Stimulated activated CD8-positive, alpha-beta memory T cell treated with anti-CD3 and anti-CD28 coated beads, Interleukin-7, amount 100 ng/mL, for 1 hour (primary cell): ENCODE measurements at places on chromosomes 6 and 20.

GRCh38 chr6:48200869-48201390 lies 89.9 kb upstream of the PTCHD4 start:
- DNase-seq, result no peak

DNA sequence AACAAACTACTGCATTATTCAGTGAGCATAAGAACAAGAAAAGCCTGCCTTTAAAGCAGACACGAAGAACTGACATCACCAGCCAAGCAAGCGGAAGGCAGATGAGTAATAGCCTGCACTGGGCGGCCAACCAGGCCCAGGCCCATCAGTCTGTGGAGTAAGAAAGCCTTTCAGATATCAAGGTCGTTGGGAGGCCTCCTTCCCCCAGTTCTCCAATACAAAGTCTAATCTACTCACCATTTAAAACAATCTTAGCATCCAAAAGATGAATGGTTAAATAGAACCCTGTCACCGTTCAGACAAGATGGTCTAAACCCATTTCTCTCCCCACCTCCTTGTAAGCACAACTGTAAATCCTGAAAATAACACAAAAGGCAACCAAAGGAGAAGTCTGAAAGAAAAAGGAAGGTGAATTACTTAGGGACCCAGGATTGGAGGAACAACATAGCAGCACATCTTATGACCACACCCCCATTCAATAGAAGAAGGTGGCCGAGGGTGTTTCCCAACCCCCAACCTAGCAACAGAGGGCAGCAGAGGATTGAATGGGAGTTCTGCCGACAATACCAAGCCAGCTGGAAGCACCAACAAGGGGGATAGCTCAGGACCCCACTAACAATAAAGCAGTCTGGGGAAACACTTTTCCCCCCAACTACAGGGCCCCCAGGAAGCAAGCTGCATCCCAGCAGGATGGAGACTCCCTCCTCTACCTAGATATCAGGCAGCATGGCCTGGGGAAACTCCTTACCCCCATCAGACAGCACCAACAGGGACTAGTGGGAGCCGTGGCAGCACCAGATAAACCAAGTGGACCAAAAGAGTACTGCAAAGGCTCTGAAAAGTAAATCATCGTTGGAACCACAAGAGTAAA lies 67.9 kb downstream of the ZHX3 start:
- no peak for DNase-seq

GRCh38 chr6:100283285-100283684 lies 181.4 kb downstream of the SIM1 start:
- no peak for DNase-seq

GRCh38 chr6:83914953-83915352 lies 55.5 kb downstream of the CYB5R4 start:
- no peak for DNase-seq

DNA sequence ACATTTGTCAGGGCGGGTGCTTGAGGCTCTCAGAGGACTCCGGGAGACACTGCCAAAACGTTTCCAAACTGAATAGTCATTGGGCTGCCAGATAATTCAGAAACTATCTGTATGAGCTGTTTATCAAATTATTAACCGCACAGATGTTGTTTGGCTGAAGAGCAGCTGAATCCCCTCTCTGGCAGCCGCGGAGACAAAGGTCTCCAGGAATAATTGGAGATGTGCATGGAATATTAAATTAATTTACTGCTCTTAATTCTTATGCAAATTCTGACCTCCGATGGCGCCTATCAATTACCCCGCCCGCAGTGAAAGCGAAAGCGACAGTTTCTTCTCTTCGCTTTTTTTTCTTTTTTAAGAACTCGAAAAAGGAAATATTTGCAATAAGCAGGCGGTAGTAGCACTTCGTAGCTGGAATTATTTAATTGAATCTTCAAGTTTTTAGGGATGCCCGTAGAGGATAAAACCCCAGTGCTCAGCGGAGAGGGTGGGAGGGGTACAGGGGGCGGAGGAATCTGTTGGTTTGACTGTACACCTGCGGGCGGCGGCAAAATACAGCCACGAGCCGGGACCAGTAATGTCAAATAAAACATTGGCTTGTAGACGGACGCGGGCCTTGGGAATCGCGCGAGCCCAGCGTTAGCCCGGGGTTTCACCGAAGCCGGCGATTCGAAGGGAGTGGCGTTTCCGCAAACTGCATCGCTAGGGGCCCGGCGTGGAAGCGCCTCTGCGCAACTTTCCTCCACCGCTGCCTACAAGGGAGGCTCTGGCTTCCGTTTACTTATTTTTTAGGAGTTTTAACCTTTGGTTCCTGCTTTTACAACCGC lies 6.2 kb downstream of the LINC00237 start:
- DNase-seq, result no peak

DNA sequence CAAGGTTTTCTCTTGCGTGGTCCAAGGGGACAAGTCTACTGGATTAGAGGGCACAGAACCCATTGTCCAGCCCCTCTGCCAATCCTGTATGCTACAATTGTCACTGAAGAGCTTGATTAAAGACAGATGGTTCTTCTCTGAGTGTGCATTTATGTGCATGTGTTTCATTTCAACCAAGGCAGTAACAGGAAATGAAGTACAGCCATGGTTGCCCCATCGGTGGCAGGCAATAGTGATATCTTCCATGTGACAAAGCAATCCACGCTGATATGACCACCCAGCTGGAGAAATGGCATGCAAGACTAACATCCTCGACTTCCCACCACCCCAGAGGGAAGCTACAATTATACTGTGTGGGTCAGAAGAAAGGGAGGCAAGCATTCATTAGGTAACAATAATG lies 85.5 kb downstream of the UNC5CL start:
- DNase-seq, result no peak

- DNase-seq, result no peak
Measured at GRCh38 chr6:138769102-138769676, 4.4 kb upstream of the CCDC28A start.

- DNase-seq, result no peak
Measured at GRCh38 chr6:25370178-25371036, 91.2 kb downstream of the CARMIL1 start.

DNA sequence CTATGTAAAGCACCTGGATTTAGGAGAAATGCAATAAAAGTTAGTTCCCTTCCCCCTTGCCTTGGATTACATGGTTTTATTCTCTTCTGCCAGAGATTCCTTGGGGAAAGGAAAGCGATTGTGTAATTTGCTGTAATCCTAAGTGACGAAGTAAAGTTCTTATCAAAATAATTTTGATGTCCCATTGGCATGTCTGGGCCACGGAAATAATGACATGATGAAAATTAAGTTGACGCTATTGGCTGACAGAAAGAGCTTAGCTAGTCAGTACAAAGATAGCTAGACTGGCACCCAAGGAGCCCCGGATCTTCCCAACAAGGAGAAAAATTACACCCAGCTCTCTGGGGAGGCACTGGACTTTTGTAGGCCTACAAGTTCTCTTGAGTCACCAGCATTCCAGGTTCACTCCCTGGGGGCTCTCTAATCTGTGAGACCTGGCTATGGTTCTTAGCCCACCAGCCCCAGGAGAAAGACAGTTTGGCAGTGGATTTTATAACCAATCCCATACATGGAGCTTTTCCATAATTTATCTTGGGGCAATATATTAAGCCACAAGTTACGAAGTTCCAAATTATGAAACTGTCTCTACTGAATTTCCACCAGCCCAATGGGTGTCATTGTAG lies 59.9 kb downstream of the FOXA2 start:
- no peak for DNase-seq

DNA sequence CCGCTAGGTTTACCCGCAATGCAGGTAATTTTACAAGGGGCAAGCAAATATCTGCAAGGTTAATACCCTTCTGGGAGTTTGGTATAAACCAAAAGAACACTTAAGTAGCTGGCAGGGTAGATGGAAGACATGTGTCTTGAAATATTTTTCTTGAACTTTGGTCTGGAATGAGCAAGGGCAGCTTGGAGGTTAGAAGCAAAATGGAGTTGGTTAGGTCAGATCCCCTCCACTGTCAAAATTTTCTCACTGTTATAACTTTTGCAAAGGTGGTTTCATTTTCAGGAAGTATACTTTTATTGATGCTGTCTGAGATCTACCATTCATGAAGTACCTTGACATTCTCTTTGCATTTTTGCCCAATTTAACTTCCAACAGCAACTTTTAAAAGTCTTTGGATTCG lies 13.3 kb upstream of the KIAA1586 start:
- DNase-seq, result no peak

- no peak for DNase-seq
Measured at GRCh38 chr20:46073443-46073842, 16.3 kb downstream of the NCOA5 start.

GRCh38 chr6:8556370-8557013 lies 121.1 kb upstream of the SLC35B3 start:
- no peak for DNase-seq

DNA sequence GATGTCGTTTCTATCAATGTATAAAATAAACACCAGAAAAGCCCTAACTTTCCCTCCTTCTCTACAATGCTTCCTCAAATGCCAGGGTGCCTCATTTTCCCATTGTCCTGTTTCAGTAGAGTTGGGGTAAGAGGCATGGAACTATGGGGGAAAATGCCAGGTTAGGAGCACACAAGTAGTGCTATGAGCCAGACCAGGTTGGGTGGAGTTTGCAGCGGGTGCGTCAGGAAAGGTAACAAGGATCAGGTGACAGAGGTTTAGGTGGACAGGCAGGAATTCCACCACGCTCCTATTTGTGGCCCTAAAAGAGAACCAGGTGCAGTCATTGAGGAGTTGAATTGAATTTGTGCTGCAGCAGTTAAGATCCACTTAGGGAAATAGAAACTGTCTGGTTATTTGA lies 36.5 kb downstream of the SYTL3 start:
- DNase-seq, result no peak

DNA sequence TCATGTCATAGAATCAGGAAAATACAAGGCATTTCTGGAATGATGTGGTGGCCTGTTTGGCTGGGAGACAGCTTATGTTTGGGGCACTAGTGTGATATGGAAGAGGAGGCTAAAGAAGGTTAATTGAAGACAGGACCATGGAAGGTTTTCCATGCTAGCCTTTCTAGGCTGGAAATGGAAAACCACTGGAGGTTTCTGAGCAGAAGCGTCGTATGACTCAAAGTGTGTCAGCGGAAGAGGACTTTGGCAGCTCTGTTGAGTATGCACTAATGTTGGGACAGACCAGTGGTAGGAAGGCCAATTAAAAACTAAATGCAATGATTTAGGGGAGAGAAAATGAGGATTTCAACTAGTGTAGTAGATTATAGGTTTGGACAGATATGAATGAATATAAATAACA lies 413.1 kb downstream of the PLCB1 start:
- no peak for DNase-seq

GRCh38 chr20:57638173-57638894 lies 18.1 kb upstream of the ZBP1 start:
- DNase-seq, result no peak

GRCh38 chr6:72646604-72647485 lies 25.0 kb downstream of the KCNQ5 start:
- no peak for DNase-seq

- no peak for DNase-seq
Measured at GRCh38 chr6:50936277-50936681, 117.6 kb downstream of the TFAP2B start.

GRCh38 chr6:42771741-42772100 lies 10.1 kb upstream of the BICRAL start:
- DNase-seq, result no peak

GRCh38 chr6:136090929-136091328 lies 159.2 kb downstream of the MTFR2 start:
- no peak for DNase-seq

DNA sequence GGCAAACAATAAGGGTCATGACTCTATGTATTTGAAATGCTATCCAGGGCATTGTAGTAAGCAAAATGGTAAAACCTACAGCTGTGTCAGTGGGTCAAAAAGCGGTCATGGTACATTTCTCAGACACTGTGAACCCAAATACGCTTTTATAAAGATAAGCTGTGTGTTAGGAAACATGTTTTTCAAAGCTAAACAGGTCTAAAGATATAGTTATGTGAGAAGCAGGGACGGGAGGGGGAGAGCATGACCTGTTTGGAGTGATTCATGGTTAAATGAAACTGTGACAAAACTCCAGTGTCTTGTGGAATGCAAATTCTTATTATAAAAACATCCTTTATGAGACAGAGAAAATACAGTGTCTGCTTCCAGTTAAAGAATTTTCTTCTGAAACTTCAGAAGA lies 205.4 kb upstream of the BMP2 start:
- DNase-seq, result no peak

- peak; percentile 45 for DNase-seq
Measured at GRCh38 chr20:35284267-35284991, at the start of gene EIF6. Gene EIF6, minus strand, starts transcription at chr20:35284772. Its CDS starts 285 bp downstream, at chr20:35284487.

DNA sequence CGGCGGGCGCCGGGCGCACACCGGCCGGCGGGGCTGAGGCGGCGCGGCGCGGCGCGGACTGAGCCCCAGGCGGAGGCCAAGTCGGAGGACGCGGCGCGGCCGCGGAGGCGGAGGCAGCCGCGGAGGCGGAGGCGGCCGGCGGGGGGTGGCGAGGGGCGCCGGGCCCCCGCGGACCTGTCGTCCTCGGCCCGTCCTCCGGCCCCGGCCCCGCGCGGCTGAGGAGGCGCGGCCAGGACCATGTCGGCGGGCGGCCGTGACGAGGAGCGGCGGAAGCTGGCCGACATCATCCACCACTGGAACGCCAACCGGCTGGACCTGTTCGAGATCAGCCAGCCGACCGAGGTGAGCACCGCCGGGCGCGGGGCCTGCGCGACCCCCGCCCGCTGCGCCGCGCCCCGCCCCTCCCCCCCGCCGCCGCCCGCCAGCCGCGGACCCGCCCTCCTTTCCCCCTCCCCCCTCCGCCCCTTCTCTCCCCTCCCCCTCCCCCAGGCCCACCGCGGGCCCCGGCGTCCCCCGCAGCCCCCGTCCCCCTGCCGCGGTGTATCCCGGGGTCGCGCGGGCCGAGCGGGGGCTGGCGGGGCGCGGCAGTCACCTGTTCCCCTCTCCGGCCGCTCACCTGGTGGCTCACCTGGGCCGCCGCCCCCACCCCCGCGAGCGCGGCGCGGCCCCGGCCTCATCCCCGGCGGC lies at the start of gene AFDN:
Gene AFDN (plus strand): TSS at position 16 of the 687 bp plus-strand sequence. CDS start 222 bp downstream, at position 238.
- no peak for DNase-seq

DNA sequence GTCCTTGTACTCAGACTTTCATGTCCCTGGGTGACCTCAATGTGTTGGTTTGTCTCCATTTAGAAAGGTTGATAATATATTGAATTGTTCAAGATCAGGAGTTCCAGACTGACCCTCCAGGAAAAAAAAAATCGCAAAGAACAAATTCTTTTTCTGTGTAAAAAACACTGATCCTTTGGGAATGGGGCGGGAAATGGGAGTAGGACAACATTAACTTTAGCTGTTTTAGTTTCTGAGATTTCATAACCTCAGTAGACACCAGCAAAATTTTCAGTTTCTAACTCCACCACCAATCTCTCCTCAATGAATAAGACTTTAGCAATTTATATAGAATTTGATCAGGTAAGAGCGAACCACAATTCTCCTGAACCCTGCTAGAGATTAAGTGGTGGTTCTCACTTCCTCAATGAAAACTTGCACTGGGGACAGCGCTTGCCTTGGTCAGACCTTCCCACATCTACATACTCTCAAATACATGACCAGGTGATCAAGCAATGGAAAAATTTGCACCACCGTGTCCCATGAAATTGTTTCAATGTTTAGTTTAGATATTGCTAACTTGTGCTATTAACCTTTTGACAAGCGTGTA lies 231.2 kb upstream of the PLN start:
- DNase-seq, result no peak

DNA sequence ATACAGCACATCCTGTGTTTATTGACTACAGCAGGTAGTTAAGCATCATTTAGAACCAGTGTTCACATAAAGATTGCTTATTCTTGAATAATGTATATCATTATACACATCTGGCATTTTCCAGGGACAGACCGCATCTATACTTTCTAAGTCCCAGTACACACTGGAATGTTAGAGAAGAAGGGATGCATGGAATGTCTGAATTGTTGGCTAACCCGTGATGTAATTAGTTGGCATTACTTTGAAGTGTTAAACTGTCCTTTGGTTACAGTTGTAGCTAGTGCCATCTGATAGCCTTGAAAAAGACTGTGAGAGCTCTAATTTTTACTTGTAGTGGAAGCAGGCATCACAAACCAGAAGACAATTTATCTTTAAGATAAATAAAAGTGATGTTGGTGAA lies 29.8 kb upstream of the MCHR2 start:
- no peak for DNase-seq
